ENCODE measurements at places on chromosomes 1 and 21.

DNA sequence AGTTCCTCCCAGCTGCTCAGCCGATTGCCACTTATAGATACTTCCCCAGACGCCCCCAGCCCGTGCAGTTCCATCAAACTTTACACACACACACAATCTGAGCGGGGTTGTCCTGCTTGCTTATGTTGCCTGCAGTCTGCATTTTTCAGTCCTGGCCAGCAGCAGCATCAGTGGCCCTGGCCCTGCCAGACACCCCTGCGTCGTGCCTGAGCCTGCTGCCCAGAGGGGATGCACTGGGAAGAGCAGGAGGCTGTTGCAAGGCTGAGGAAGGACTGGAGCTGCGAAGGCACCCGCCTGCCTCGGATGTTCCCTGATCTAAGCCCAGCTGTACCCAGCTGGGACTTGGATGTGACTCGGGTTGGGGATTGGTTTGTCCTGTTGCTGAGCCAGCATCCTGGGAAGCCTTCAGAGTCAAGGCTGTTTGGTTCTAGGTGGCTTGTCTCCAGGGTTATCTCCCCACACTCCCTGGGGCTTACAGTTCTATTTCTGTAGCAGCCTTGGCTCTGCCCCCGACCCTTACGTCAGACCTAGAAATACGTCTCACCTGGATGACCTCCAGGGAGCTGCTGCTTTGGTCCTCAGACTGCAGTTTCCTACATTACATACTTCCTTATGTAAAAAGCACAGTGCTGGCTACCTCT is 42.3 kb downstream of the MAN1C1 start:
- DNase-seq, result no peak

- no peak for DNase-seq
Measured at GRCh38 chr1:184682956-184683355, 71.7 kb downstream of the EDEM3 start.

DNA sequence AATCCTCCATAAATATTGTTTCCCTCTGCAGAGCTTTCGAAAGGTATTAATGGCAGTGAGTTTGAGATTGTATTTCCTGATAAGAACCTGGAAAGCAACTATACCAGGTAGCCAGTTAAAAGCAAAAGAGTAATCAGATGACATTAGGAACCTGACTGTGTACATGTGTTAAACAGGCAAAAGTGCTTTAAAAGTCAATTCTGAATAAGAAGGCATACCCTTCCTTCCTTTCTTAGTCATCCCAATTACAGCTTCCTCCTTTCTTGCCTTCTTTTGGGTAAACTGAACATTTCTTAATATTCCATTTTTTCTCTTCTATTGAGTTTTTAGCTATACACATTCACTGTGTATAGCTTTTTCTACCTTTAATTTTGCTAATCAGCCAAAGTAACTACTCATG is 144.7 kb downstream of the ZNF281 start:
- DNase-seq, result no peak

DNA sequence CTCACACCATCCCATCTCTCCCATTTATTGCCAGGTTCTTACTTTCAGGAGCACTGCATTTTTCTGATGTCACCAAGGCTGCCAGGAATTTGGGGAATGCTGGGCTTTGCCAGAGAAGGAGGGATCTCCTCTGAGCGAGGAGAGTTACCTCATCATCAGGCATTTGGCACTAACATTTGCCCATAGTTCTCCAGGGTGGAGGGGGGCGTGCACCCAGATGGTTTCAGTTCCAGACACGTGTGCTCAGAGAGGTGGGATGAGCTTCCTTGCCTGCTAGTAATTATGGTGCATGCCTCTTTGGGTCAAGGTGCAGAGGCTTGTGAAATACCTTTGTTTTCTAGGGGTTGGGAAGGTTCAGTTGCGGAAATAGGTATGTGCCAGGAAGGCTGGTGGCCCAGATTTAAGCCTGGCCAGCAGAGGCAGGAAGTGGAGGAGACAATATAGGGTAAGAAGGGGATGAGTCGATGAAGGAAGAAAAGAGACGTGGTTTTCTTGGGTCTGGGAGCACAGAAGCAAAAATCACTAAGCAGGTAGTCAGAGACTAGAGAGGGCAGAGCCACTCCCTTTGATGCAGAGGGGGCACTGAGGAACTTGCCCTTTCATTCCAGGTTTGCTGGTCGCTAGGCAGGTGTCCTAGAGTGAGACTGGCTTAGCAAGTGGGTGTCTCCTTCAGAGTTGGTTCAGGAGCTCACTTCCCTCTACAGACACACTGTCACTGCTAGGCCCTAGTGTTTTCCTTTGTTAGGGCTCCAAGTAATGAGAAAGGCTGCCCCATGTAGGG is 7.2 kb downstream of the TUFT1 start:
- DNase-seq, result no peak

DNA sequence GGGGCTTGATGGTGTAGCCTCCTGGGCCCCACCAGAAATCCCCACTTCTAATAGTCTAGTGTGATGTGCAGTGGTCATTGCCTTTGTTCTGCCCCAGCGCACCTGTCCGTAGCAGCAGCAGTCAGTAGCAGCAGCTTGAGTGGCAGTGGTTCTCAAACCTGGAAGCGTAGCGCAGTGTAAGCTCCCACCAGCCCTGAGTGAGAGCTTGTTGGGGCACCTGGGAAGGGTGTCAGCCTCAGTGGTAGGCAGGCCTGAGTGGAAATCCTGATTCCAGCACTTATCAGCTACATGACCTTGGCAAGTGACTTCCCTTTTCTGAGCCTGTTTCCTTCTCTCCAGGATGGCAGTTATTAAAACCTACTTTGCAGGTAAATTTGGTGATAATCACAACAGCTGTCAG is 41.6 kb upstream of the EPHA8 start:
- no peak for DNase-seq

DNA sequence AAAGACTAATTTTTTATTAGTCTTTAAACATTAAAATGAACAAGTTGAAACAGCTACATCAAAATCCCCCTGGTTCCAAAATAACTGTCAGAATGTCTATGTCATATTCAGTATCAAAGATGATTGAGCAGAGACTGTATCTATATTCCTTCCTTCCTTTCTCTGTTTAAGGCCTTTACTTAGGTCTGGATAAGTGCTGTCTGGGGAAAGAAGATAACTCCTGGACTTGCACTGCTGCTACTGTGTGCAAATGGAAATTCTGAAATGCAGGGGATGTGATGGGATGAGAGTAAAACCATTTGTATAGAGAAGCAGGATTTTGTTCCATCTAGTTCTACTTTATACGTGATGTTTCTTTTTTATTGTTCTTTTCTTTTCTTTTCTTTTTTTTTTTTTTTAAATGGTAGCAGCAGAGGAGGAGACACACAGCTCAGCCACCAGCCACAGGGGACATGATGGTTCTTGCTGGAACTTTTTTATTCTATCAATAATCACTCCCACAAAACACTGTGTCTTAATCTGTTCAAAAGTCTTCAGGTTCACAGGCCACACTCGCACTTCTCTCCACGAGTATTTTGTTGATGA is 33.6 kb upstream of the FOXE3 start:
- DNase-seq, result no peak

- DNase-seq, result no peak
Measured at GRCh38 chr1:150841626-150842025, 33.6 kb upstream of the CTSK start.

DNA sequence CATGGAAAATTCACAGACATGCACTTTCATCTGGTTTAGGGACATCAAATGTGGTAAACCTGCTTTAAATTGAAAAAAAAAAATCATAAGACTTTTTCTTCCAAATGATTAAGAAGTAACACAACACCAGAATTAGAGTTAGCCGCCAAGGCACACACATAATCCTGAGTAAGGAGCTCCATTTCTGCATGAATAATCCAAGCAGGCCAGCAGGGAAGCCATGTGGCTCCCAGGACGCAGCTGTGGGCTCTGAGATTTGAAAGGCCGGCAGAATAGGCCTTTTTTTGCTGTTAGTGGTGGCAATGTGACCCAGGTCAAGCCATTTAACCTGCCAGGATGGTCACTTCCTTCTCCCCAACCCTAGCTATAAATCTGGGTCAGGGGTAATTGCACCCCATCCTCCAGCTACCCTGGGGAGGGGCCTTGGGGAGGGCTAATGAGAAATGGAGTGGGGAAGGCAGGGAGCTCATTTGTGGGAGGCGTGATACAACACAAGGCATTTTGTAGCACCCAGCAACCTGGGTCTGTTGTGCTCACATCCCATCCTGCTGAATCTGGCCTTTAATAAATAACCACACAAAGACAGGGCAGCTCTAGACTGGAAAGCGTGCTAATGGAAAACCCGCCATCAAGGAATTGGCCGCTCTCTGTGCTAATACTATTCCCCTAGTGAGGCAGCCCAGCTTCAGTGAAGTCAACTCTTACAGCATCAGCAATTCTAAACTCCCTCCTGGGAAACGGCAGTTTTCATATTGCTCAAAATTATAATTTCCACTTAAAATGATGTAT is 178.5 kb downstream of the RHOU start:
- DNase-seq, result no peak

- no peak for DNase-seq
Measured at GRCh38 chr1:226624526-226624925, 76.0 kb downstream of the STUM start.

DNA sequence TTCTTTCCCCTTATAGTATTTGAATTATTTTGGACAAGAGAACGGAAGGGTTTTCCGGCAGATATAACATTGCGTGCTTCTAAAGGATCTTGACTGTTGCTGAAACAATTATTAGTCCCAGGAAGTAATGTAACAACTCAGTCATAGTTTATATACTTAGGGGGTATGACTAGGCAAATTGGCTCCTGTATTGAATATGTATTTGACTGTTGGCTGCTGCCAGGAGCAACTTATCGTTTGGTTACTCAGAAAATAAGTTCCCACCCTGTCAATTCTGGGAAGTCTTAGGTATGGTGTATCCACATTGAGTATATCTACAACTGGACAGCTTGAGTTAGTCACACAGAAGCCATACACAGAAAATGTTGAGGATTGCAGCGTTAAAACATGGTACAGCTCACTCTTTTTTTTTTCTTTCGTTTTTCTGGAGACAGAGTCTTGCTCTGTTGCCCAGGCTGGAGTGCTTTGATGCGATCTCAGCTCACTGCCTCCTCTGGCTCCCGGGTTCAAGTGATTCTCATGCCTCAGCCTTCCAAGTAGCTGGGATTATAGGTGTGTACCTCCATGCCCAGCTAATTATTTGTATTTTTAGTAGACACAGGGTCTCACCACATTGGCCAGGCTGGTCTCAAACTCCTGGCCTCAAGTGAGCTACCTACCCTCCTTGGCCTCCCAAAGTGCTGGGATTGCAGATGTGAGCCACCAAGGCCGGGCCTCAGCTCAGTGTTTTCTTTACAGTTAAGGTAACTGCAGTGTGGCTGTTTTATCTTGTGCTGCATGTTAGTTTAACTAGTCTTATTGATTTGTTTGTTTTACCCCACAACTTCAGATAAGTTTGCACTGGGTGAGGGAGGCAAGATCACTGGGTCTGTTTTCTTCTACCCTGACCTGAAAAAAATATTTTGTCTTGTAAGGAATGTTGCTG is 10.2 kb downstream of the SMAP2 start:
- DNase-seq, result no peak

- DNase-seq, result peak; percentile 9
Measured at GRCh38 chr1:211830055-211830327, 572 bp downstream of the LPGAT1 start.

- no peak for DNase-seq
Measured at GRCh38 chr1:207048041-207048440, 3.0 kb downstream of the YOD1 start.

DNA sequence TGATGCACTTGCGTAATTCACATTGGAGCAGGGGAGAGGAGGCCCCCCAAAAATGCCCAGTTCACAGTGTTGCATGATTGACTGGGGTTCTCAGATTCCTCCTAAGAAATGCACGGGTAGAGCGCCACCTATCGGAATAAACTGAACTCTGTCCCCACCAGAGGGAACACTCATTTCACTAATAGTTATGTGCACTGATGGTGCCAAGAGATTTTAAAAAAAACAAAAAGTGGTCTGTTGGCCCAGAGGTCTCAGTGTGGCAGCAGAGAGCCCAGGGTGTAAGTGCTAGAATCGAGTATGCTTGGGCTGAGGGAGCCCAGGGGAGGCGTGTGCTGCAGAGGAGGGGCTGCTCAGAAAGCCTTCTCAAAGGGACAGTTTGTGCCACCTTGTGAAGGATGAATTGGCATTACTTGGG is 6.9 kb downstream of the PINK1 start:
- DNase-seq, result peak; percentile 35

DNA sequence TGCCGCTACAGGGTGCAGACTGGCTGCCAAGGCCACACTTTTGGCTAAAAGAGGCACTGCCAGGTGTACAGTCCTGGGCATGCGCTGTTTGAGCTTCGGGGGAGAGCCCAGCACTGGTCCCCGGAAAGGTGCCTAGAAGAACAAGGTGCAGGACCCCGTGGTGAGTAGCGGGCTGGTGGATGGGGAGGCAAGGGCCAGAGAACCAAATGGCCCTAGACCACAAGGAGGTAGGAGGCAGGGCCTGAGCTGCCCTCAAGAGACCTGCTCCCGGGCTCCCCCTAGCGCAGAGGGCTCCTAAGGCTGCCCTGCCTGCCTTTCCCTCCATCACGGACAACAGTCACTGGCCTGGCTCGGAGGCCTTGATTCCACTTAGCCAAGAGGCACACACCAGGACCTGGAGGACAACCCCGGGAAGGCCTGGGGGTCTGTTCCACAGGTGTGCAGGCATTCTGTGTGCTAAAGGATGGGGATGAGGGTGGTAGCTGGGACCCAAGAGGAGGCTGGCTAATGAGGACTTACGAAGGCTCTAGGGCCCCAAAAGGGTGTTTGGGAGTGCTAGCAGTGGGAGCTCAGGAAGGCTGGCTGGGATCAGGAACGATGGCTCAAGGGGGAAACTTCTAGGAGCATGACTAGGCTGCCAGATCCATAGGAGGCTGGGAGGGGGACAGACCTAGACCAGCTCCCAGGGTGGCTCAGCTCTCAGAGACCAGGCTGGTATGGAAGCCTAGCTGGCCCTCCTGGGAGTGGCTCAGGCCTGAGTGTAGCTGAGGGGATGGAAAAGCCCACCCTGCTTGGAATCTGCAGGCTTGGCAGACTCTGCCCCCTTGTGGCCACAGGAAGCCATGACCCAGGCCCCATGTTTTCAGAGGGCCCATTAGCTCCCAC is 742 bp downstream of the ARTN start:
- peak; percentile 27 for DNase-seq

DNA sequence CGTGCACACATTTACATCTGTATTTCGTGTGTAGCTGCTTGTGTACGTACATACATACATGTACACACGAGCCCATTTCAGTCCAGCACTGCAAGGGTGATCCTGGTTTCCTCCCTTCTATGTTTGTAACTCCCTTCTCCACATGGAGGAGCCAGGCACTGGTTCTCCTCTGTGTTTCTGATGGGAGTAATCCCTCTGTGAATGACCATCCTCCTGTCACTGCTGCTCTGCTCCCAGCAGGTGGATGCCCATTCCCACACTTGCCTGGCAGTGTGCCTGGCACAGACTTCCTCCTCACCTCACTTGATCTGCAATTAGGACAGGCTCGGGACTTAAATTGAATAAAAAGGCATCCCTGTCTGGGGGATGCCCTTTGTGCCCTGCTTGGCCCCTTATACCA is 37.1 kb downstream of the TRAPPC10 start:
- DNase-seq, result no peak
